ENCODE measurements at places on chromosomes 7 and 10.

DNA sequence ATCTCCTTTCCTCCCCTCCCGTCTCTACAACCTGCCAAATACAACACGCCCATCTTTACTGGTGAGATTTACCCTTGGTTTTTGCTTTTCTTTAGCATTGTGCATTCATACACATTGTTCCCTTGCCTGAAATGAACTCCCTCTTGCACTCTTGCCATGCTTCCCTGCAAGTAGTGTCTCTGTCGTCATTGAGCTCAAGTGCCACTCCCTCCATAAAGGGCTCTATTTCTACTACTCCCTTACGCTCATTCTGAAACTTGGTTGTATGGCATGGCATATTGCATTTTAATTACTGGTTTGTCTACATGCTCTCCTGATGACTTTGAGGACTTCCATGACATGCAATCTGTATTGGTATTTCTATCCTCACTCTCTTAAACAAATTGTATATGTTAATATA, 242.7 kb downstream of the THSD7A start:
- DNase-seq = no peak

- DNase-seq = no peak
Measured at GRCh38 chr7:77747178-77747577, 50.9 kb downstream of the RSBN1L start.

DNA sequence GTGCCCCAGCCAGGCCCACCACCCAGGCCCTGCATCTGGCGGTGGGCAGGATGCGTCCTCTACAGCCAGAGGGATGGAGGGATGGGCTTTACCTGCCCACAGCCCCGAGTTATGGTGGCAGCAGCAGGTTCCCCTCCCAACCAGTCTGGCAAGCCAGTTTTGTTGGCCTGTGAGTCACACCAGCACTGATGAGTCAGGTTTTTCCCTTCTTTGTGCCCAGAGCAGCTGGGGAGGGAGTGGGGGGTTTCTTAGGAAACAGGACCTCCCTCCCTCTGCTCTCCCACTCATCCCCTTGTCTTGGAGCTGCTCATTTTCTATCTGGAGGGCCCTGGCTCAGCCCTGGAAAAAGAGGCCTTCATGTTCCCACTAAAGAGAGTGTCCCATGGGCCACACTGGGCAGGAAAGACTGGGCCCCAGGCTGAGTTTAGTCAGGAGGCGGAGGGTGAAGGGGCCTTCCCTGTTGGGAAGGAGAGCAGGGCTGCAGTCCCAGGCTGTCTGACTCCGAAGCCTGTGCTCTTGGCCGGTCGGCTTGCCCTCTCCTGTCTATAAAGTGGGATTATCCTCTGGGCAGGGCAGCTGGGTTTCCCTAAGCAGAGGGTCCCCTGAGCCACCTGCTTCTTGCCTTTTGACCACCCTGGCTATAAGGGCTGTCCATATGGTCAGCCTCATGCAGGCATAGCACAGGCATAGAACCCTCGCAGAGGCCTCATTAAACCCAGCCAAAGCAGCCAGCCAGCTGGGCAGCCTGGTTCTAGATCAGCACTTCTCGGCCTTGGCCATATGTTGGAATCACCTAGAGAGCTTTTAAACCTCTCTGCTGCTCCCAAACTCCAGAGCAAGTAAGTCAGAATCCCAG, 30.2 kb upstream of the ANKRD2 start:
- DNase-seq = peak; percentile 81

- no peak for DNase-seq
Measured at GRCh38 chr10:99419688-99420087, 10.7 kb downstream of the GOT1 start.

- no peak for DNase-seq
Measured at GRCh38 chr10:62919776-62920175, 103.6 kb upstream of the EGR2 start.

- DNase-seq = no peak
Measured at GRCh38 chr7:50499092-50499491, 48.9 kb upstream of the FIGNL1 start.

- no peak for DNase-seq
Measured at GRCh38 chr10:11018855-11019631, 1.4 kb downstream of the CELF2 start.

- DNase-seq = no peak
Measured at GRCh38 chr7:29464753-29465152, 98.9 kb upstream of the PRR15 start.

- DNase-seq = peak; percentile 90
Measured at GRCh38 chr10:99676426-99676825, 17.1 kb downstream of the ENTPD7 start.

DNA sequence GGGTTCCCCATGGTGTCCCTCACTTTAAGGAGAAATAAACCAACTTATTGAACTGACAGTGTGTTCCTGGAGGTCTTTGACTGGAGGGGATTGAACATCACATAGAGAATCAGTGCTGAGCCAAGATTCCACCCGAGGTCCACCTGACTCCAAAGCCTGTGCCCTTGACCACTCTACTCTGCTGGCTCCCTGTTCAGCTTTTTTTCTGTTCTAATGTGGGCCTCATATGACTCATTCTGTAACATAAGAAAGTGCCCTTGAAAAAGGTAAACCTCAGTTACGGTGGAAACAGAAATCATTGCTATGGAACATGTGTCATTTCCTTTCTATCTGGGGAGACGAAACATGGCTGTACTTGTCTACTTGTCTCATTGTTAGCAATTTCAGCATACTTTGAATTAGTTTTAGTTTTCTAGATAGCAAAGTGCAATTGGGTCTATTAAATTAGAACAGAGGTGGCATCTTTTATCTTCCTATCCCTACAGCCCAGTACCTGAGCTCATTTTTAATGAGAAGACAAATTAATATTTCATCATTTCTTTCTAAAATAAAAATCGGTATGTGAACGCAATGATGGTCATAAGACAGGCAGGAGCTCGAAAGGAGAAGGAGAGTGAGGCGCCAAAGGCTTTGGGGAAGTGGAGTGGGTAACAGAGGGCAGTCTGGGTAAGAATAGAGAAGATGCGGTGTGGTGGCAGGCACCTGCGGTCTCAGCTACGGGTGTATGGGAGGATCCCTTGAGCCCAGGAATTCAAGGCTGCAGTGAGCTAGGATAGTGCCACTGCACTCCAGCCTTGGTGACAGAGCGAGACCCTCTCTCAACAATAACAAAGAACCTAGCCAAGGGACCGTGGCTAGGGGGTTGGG, 1.5 kb downstream of the GSDME start:
- no peak for DNase-seq

- no peak for DNase-seq
Measured at GRCh38 chr7:137816696-137817320, 30.0 kb downstream of the DGKI start.

DNA sequence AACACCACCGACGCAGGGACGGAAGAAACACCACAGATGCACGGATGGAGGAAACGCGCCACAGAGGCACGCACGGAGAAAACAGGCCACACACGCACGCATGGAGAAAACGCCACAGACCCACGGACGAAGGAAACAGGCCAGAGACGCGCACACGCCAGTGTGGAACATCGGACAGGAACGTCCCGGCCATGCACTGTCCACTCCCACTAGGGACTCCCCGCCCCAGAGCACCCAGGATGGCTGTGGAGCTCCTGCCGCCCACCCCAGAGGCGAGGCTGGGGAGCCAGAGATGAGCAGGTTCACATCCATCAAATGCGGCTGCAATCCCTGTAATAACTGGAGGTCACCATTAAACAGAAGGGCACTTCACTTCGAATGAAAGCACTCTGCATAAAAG, 17.3 kb downstream of the DIP2C start:
- no peak for DNase-seq

- DNase-seq = no peak
Measured at GRCh38 chr10:122561212-122561611, 658 bp downstream of the DMBT1 start.

DNA sequence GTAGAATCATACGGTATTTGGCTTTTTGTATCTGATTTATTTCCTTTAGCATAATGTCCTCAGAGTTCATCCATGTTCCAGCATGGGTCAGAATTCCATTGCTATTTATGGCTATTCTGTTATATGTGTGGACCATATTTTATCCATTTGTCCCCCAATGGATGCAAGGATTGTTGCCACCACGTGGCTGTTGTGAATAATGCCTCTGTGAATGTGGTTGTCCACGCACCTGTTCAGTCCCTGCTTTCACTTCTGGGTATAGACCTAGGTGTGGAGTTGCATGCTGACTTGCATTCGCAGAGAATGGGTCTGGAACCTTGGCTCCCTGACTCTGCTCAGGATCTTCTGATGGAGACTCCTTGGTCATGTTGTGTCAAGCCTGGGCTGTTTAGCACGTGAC, 199.9 kb downstream of the CAMK1D start:
- DNase-seq = no peak

GRCh38 chr7:12540850-12541249, 29.7 kb upstream of the SCIN start:
- DNase-seq = peak; percentile 13

DNA sequence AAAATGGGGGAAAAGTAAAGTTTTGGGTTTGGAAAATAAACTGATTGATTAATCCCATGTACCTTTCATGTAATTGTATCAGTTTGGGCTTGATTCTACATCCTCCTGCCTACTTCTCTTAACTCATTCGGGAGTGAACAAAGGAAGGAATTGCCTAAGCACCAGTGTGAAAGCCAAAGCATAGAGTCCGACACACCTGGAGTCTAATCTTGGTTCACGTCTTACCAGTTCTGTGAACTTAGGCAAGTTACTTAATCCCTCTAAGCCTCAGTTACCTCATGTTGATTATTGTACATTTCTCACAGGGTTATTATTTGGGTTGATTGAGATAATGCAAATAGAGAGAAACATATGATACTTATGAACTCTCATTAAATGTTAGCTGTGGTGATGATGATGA, 41.1 kb upstream of the PRPS1L1 start:
- no peak for DNase-seq

- DNase-seq = no peak
Measured at GRCh38 chr10:266974-267425, 131.7 kb downstream of the ZMYND11 start.

DNA sequence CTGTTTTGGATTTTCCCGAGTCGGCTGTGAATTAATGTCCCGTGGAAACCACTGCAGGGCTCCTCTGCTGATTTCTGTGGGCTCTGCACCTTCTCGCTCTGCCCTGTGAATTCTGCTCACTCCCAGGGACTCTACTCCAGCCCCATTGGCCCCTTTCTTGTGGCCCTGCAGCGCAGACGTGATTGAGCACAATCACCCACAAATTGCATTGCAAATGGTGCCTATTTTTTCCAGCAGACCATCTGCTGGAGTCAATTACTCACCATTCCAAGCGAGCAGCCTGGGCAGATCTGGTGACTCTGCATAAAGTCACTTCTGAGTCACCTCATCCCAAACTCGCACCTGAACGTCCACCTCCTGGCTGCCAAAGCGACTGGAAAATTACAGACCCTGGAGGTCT, 235.8 kb downstream of the PAXIP1 start:
- DNase-seq = no peak

- DNase-seq = no peak
Measured at GRCh38 chr10:107589081-107589480, 424.6 kb upstream of the SORCS1 start.

GRCh38 chr10:111275091-111275490, 198.3 kb downstream of the ADRA2A start:
- no peak for DNase-seq

GRCh38 chr7:35716038-35716803, 21.3 kb upstream of the HERPUD2 start:
- DNase-seq = no peak

DNA sequence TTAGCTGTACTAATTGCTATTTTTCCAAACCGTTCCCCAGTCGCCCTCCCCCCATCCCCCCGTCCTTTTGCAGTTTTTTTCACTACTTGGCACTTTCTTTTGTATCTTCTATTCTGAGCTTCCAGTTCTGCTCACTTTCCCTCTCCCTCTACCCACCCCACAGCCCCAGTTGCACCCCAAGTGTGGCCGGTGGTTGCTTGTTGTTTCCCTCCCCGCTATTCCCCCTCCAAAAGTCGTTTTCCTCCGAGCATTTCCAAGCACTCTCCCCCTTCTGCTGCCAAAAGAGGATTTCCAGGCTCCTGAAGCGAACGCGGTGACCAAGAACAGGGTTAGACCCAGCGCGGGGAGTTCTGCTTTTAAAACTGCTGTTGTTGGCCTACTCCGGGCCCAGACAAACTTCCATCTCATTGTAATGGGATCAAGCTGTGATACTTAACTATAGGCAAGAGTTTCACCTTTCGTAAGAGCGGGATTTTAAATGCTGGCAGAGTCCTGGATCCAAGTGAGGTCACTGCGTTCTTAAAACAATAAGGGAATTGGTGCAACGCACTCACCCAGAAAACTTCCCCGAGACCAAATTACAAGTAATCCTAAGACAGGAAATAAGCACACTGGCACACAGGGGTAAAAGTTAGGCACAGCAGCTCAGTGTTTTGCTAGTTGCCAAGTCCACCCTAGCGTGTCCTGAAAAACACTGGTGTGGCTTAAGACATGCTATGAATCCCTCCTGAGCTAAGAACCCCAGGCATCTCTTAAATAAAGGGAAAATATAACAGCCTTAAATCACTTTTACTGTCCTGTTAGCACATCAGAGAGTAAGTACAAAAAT, 1.5 kb upstream of the RGS10 start:
- no peak for DNase-seq

- no peak for DNase-seq
Measured at GRCh38 chr10:66564287-66564686, 361.5 kb upstream of the LRRTM3 start.

DNA sequence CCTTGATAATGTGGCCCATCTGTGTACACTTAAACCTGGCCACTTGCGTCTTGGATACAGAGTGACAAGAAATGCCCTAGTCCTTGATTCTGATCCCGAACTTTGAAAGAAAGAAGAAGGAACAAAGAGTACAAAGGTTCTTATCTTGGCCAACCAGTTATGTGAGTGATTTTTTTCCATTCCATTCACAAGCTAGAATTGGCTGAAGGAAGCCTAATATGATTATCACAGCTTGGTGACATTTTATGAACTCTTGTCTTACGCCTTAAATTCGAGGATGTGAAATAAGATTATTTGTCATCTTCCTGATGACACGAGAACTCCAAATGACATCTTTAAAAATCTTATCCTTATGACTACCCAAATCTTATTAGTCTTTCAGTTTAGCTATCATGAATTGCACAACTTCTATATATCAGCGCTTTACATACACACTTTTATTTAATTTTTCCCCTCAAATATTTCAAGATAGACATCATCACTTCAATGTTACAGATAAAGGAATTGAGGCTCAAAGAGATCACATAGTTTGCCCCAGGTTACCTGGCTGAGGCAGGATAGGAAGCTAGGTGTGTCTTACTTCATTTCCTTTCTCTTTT, 13.0 kb upstream of the SP4 start:
- no peak for DNase-seq

DNA sequence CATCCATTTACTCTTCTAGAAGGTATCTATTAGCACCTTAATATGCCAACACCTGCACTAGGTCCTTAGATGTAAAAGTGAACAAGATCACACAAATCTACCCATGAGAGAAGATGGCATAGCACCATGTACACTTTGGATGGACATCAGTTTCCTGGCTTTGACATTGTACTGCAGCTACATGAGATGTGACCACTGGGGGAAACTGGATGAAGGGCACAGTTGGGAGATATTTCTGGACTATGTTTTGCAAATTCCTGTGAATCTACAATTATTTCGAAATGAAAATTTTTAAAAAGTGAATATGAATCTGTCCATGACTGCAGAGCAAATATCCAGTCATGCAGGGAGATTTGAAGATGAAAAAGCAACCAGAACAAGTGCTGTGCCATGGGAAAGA, 124.5 kb downstream of the PRKCQ start:
- DNase-seq = no peak

- DNase-seq = no peak
Measured at GRCh38 chr7:94943134-94943533, 35.7 kb downstream of the PPP1R9A start.

GRCh38 chr10:126124668-126125349, 228.4 kb downstream of the FANK1 start:
- peak; percentile 41 for DNase-seq

- no peak for DNase-seq
Measured at GRCh38 chr7:4725850-4726450, 43.9 kb downstream of the FOXK1 start.

All from fibroblast of skin of left quadriceps (primary cell).